Panc1 (cell line): ENCODE measurements at places on chromosomes 7 and 10.

DNA sequence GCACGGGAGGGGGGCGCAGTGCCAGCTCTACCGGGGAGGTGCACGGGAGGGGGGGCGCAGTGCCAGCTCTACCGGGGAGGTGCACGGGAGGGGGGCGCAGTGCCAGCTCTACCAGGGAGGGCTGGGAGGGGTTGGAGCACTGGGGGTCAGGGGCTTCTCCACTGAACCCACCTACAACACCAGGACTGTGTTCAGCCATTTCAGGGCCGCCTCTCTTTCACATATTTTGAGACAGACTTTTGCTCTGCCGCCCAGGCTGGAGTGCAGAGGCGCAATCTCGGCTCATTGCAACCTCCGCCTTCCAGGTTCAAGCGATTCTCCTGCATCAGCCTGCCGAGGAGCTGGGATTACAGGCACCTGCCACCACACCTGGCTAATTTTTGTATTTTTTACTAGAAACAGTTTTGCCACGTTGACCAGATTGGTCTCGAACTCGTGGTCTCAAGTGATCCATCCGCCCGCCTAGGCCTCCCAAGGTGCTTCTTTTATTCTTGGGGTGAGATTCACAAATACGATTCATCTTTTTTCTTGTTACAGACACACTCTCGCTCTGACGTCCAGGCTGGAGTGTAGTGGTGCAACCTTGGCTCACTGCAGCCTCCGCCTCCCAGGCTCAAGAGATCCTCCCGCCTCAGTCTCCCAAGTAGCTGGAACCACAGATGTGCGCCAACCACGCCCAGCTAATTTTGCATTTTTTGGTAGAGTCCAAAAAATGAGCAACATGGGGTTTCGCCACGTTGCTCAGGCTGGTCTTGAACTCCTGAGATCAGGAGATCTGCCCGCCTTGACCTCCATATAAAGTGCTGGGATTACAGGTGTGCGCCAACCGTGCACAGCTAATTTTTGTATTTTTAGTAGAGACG is 37.0 kb downstream of the ADAP1 start:
- no peaks in the 10 kb centered on the region for H3K36me3 ChIP-seq
- DNase-seq: no peak
- no peaks in the 10 kb centered on the region for H3K27me3 ChIP-seq
- H3K27ac ChIP-seq: no peak overlapping the region
- H3K4me3 ChIP-seq: no peak overlapping the region
- H3K4me1 ChIP-seq: peaks cover 18% of the 10 kb centered on the region

GRCh38 chr10:73404690-73405089 is 9.2 kb downstream of the ANXA7 start:
- H3K36me3 ChIP-seq: no peaks in the 10 kb centered on the region
- no peak for DNase-seq
- no peaks in the 10 kb centered on the region for H3K4me1 ChIP-seq
- H3K27ac ChIP-seq: no peak overlapping the region
- H3K27me3 ChIP-seq: no peaks in the 10 kb centered on the region
- no peak overlapping the region for H3K4me3 ChIP-seq

GRCh38 chr10:58743466-58744115 is 230.9 kb downstream of the BICC1 start:
- H3K4me1 ChIP-seq: no peaks in the 10 kb centered on the region
- H3K36me3 ChIP-seq: no peaks in the 10 kb centered on the region
- no peak for DNase-seq
- H3K27me3 ChIP-seq: no peaks in the 10 kb centered on the region

- no peaks in the 10 kb centered on the region for H3K4me1 ChIP-seq
- H3K27me3 ChIP-seq: peaks cover 4% of the 10 kb centered on the region; the same call in 1 of the 2 replicates
- DNase-seq: no peak
- H3K27ac ChIP-seq: no peak overlapping the region
Measured at GRCh38 chr10:58467931-58468635, 44.6 kb upstream of the BICC1 start.

GRCh38 chr7:133888061-133888930 is 238.8 kb upstream of the LRGUK start:
- H3K4me3 ChIP-seq: no peak overlapping the region
- H3K27ac ChIP-seq: no peak overlapping the region
- no peaks in the 10 kb centered on the region for H3K27me3 ChIP-seq
- no peaks in the 10 kb centered on the region for H3K36me3 ChIP-seq
- no peak for DNase-seq
